ENCODE measurements at places on chromosomes 1 and 21.

GRCh38 chr21:25465263-25465662 is 142.0 kb downstream of the MRPL39 start:
- no peak for DNase-seq

GRCh38 chr1:26064553-26064952 is 2.9 kb downstream of the TRIM63 start:
- no peak for DNase-seq

DNA sequence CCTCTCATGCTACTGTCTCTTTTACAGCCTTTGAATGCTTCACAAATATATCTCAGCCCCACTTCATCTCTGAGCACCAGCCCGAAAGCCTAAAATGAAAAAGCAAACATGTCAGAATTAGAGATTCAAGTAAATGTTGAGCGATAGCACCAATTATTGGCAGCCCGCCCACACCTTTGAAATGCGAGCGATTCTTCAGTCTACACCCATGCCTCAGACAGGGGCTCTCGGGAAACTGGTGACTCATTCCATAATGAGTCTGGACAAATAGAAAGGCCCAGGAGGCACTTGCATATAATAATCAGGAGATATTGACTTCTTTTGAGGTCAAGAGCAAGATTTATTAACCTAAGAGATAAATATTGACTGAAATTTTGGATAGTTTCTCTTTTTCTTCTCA is 487.3 kb upstream of the PTBP2 start:
- DNase-seq, result no peak

GRCh38 chr1:47325528-47325927 is 8.1 kb upstream of the CMPK1 start:
- no peak for DNase-seq

- DNase-seq, result no peak
These were observed 8.4 kb downstream of the EXTL1 start for GRCh38 chr1:26029864-26030481.

GRCh38 chr1:54609301-54609921 is 13.9 kb downstream of the FAM151A start:
- no peak for DNase-seq

DNA sequence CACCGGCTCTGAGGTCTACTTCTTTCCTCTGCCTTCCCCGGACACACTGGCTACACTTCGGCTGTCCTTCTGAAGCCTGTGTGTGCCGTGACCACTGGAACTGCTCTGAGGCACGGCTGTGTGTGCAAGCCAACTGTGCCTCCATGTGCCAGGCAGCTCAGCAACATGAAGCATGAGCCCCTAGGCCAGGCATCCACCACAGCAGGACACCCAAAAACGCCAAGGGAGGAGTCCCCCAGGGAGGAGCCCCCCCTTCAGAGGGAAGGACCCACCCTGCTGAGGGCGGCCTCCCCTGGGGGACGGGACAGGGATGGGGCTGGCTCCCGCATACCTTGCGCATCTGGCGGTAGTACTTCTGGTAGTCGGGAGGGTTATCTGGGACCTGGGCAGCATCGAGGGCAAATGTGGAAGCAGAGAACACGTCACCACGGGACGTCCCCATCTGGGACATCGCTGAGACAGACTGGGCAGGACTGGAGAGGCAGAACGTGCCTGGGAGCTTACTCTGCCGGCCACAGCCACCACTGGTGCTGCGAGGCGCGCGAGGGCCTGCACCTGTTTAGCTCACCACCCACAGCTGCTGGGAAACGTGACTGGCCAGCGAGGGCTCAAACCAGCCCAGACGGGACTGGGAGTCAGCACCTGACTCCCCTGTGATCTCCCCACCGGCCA is 20.5 kb downstream of the LSS start:
- DNase-seq, result no peak

DNA sequence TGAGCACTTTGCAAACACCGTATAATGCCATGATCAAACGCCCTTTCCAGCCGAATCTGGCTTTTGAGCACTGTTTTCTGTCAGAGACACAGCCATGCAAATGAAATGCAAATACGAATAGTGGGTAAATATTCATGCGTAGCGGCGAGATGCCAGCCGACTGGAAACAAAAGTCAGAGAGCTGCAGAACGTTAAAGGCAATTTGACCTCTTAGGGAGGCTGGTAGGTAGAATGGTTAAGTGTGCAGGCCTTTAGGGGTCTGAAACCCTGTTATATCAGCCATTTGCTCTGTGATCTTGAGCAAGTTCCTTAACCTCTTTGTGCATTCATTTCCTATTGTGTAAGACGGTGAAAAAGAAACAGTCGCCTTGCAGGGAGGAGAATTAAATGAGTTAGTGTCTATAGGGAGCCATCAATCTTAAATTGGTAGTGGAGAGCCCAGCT is 6.5 kb upstream of the SDHB start:
- DNase-seq, result no peak

GRCh38 chr1:20373764-20374163 is 83.1 kb downstream of the VWA5B1 start:
- DNase-seq, result no peak

DNA sequence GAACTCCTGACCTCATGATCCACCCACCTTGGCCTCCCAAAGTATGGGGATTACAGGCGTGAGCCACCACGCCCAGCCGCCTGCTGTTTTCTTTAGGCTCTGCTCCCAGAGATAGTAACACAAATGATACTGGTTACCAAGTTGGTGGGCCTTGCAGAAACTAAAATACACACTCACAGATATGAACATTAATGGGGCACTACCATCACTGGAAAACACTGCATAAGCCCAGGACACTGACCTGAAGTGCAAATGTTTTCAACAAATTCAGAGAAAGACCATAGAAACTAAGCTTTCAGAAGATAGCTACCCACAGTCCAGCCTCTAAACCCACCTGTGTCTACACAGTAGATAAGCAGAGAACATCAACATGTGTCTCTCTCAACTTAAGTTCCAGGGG is 180.5 kb downstream of the FCRL5 start:
- no peak for DNase-seq

GRCh38 chr1:56931211-56931610 is 34.6 kb downstream of the C8B start:
- DNase-seq, result no peak

DNA sequence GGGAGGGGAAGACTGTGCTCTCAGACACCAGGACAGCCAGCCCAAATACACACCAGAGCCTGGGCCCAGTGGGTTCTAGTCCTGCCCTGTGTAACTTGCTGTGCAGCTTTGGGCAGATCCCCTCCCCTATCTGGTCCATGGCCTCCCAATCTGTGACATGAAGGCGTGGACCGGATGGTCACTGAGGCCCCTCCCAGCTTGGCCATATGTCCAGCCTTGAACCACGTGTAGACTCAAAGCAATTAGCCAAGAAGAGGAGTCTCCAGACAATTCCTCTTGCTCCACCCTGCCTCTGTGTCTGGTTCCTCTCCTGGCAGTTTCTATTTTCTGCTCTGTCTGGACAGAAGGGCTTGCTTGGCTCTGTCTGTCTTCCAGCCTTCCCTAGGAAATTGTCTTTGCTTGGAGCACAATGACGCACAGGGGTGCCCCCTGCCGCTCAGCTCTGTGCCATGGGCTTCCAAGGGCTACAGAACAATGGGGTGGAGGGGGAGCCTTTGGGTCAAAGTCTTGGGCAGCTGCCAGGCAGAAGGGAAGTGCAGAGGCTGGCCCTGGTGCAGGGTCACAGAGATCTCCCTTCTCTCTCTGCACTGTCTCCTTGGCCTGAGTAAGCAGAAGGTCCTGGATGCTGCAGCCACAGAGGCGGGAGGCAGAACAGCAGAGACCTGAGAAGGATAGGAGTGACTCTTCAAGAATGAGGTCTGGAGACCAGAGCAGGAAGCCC is 66.1 kb downstream of the TENT5C start:
- DNase-seq, result no peak

- no peak for DNase-seq
These were observed 1.7 kb downstream of the ZC3H12A start for GRCh38 chr1:37476087-37476452.

- DNase-seq, result no peak
These were observed 80.8 kb downstream of the DMRTB1 start for GRCh38 chr1:53539711-53540603.

DNA sequence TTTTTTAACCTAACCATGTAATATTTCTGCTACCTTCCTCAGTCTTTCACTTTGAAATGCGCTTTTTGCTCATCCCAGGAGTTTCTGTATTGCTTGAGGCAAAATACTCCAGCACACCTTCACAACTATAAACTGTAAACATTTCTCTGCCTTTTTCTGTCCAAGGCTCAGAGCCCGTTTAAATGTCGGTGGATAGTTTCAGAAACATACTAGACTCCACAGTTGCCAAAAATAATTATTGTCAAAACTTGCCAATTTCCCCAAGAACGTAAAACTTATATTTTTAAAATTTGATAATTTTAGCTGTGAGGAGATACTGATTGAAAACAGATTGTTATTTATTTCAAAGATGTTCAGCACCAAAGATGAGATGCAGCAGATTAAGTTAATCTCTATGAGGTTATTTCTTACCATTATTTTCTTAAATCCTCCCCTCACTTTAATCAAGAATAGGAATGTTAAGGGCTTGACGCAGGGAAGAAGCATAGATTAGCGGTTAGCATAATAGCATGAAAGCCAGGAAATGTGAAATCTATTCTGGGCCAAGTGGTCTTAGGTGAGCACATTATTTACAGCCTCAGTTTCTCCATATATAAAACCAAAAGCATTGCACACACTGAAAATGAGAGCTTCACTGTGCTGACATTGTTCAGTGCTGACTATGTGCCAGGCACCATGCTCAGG is 91.5 kb upstream of the ESRRG start:
- DNase-seq, result no peak

DNA sequence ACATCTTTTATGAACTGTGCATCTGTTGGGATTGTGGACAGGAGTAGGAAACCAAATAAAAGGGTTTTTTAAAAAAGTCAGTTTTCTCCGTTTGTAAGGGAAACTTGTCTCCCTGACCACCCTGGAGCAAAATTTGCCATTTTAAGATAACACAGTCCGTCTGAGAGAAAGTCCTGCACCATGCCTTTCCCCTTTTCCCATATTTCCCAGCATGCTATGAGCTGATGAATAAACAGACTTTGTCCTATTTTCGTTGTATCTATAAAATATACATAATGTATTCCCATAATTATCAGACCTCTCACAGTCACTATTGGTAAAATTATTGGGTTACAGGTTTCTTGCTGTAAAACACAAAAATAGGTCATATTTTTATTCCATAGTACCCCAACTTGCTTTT is 1.7 kb upstream of the AKT3 start:
- no peak for DNase-seq

DNA sequence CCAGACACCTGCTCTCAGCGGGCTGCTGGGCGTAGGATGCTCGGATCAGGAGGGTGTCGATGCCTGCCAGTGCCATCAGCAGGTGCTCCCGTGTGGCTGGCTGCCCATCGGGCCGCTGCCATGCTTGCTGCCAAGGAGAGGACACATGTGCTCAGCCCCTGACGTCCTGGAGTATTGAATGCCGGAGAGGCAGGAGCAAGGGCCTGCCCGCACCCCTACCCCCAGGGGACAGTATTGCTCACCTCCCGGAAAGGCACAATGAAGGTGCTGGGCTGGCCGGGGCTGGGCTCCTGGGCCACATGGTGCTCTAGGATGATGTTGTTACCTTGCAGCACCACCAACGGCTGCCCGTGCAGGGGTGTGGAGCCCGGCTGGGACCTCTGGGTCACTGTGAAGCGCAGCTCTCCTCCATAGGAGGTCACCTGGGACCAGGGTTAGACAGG is 61.5 kb downstream of the HSPG2 start:
- no peak for DNase-seq

DNA sequence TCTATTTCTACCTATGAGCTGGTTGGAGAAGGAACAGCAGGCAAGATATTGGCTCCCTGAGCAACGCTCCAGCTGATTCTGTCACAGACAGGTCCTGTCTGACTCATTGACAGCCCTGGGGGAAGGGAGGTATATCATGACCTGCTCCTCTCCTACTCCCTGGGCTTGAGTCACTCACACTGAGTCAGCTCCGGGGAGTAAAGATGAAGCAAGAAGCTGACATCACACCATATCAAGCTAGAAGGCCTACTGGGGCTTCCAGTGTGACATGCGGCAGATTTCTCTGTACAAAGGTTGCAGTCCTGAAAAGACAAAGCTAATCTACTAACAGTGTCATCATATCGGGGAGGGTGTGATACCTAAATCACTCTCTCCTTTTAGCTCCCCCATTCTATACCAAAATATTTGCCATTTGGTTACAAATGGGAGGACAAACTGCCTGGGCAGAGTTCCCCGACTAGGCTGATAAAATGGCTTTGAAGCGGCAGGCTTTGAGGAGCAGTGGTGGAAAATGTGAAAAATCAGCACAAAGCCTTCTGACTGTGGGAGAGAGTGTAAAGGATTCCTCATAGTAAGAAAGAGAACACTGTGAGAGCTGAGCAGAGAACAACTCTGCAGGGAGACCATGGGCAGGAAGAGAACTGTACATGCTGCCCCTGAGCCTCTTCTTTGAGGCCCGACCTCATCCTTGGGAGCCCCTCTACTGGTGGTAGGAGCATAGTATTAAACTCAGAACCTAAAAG is 15.5 kb downstream of the PI4KB start:
- DNase-seq, result no peak

- peak; percentile 52 for DNase-seq
These were observed 3.2 kb downstream of the FCRL2 start for GRCh38 chr1:157773493-157774350.

GRCh38 chr1:63818567-63819325 is 44.9 kb downstream of the ROR1 start:
- DNase-seq, result no peak

DNA sequence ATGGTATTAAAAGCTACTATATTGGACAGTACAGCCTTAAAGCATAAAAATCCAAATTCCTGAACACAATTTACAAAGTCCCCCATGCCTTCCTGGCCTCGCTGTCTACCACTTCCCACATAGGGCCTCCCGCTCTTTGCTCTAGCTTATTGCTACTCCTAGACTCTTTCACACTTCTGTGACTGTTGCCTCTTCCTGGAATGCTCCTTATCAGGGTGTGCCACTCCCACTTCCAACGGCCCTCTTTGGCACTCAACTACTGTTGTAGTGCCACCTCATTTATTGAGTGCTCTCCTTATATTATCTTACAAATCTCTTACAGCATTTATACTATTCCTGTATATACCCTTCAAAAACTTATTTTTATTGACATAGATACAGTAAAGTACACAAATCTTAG is 4.8 kb downstream of the SARS1 start:
- DNase-seq, result no peak

GRCh38 chr21:31964692-31965091 is 91.9 kb downstream of the HUNK start:
- DNase-seq, result no peak

GRCh38 chr1:44170281-44170823 is 28.9 kb upstream of the KLF18 start:
- DNase-seq, result no peak

DNA sequence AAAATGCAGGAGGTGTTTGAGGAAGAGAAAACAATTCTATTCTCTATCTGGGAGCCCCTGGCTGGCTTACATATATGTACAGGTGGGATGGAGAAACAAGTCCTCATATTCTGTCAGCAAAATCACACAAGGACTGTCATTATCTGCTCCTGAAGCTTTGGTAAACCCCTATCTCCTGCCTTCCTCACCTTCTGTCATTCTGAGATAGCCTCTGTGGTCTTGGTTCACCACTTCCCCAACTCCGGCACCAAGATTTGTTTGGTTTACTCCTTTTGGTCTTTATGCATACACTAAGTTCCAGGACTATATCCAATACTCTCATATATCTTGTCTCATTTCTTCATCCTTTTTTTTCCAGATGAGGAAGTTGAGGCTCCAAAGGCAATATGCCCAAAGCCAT is 551.1 kb downstream of the PLPP3 start:
- DNase-seq, result no peak

- DNase-seq, result no peak
These were observed 786 bp upstream of the CTSK start for GRCh38 chr1:150808846-150809245.

GRCh38 chr1:94962409-94963265 is 35.7 kb upstream of the CNN3 start:
- peak; percentile 42 for DNase-seq

GRCh38 chr1:2802421-2802961 is 998 bp upstream of the TTC34 start:
- DNase-seq, result no peak

All from immature natural killer cell (primary cell).